Occipital lobe (tissue), 3 donors: ENCODE measurements at places on chromosomes 7 and 10.

DNA sequence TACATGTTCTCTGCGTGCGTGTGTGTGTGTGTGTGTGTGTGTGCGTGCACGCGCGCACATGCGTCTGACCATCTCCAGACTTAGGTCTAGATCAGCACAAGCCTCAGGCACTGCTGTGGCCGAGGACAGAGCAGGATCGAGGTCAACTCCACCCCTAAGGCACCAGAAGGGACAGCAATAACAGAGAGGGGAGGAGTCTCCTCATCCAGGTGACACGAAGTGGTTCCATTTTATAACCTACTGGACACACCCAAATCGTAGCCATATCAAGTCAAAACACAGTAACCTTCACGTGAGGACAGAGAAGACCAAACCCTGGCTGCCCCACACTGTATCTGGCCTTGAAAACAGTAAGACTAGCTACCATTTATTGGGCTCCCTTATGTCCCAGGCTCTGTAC is 224.1 kb downstream of the FGFR2 start:
- no peak for DNase-seq

- no peak for DNase-seq
Observed at GRCh38 chr10:121721257-121721656, 123.0 kb upstream of the FGFR2 start.

DNA sequence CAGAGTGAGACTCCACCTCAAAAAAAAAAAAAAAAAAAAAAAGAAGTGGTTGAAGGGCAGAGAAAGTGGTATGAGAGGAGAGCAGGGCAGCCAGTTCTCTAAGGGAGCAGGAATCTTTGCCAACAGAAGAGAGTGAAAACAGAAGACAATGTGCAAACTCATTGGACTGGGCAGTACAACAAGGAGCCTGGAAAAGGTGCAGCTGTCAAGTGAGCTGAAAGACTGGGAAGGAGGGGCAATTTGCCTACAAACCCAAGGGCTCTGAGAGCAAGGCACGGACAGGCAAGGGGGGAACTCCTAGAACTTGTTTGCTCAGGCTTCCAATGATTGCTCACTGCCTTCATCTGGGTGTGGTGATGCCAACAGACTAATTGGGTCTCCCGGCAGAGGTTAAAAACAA is 9.5 kb downstream of the ACTR1A start:
- no peak for DNase-seq

GRCh38 chr7:103439661-103440060 is 6.3 kb downstream of the SLC26A5 start:
- DNase-seq = no peak

DNA sequence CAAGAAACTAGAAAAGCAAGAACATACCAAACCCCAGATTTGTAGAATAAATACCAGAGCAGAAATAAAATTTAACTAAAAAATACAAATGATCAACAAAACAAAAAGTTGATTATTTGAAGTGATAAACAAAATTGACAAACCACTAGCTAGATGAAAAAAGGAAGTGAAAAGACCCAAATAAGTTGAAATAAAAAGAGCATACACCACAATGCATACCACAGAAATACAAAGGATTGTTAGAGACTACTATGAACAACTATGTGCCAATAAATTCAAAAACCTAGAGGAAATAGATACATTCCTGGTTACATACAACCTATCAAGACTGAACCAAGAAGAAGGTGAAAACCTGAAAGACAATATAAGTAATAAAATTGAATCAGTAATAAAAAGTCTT is 333.4 kb downstream of the SH2D4B start:
- no peak for DNase-seq

GRCh38 chr7:91655656-91656055 is 224.8 kb downstream of the MTERF1 start:
- DNase-seq = no peak

GRCh38 chr7:134685250-134685649 is 38.6 kb downstream of the BPGM start:
- DNase-seq = no peak

DNA sequence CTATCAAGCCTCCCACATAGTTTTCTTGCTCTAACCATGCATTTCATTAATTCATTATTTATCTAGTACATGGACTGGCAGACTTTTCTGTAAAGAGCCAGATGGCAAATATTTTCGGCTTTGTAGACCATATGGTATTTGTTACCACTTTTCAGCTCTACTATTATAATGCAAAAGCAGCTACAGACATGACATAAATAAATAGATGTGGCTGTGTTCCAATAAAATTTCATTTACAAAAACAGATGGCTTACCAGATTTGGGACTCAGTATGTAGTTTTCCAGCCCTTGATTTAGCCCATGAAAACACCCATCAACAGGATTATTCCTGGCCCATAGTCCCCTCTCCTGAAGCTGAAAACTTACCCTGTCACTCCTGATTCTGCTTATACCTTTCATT is 32.1 kb downstream of the PLCE1 start:
- no peak for DNase-seq

DNA sequence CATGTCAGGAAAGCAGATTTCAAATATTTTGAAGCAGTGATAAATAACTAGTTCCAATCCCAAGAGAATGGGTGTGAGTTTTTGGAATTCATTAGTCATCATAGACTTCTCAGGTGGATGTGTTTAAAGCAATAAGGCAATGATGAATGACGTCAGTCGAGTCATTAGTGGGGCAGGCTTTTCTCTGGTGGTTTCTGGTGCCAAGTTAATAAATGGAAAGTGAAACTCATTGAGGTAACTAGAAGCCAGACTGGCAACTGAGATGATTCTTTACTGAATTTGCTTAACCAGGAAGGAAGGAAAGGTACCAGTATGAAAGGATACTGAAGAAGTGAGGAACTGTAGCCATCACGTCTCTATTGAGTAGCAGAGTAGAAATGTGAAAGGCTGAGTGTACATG is 311.0 kb downstream of the GPAM start:
- no peak for DNase-seq

DNA sequence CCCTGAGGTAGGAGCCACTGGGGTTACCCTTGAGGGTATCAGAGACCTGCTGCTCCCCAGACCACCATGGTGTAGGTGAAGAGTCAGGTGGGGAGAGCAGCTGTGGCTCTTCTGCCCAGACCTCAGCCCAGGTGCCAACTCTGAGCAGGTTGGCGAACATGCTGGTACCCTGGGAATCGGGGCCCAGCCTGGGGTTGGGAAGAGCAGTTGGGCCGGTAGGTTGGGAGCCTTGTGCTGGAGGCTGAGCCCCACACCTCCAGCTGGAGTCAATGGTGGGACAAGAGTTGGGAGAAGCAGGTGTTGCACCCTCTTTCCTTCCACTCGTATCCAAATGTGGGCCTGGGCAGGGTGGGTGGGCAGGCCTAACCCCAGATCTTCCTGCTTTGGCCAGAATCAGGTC is 114.5 kb downstream of the CDH23 start:
- DNase-seq = no peak

DNA sequence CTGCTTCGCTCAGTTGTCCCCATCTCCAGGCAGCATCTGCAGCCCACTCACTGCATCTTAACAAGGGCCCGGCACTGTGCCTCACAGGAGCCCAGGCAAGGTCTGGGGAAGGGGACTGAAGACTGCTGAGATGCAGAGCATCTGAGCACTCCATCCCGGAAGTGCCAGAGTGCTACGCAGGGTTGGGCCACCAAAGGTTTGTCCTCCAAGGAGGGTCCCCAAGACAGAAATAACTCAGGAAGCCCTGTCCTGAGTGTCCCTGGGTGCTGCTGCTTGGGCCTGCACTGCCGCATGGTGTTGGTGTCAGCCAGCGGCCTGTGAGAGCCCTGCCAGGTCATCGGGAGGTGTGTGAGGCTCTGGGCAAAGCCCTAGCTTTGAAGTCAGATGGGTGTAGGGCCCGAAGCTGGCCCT is 288.2 kb upstream of the ZMIZ1 start:
- no peak for DNase-seq

DNA sequence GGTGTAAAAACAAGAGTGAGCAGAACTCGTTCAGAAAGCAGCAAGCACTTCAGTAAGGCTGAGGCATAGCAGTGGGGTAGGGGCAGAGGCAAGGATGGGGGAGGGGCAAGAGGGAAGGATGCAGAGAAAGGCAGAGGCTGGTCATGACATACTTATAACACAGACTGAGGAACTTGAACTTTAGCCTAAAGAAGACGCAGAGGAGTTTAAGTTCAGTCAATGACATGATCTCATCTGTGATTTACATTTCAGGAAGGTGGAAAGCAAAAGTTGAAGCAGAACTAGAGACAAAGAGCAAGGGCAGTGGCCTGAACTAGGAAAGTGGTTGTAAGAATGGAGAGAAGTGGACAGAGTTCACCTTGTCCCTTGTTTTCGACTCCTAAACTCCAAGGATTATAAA is 15.8 kb downstream of the MACC1 start:
- no peak for DNase-seq

GRCh38 chr10:31669357-31669756 is 259.3 kb downstream of the ARHGAP12 start:
- DNase-seq = no peak

DNA sequence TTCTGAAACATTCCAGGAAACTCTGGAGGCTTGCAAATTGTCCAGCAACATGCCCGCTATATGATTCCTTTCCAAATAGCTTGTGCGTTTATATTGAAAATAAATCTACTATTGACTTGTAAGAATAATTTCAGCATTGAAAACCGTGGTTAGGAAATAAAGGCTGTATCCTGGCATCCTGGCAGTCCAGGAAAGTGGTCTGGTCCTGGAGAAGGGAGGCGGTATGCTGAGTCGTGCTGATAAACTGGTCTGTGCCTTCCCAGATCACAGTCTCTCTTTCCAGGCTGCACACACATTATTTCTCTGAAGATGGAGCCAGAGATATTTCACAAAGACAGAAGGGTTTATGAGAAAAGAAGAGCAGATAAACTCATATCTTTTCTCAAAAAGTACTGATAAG is 350.1 kb upstream of the COBL start:
- DNase-seq = no peak

DNA sequence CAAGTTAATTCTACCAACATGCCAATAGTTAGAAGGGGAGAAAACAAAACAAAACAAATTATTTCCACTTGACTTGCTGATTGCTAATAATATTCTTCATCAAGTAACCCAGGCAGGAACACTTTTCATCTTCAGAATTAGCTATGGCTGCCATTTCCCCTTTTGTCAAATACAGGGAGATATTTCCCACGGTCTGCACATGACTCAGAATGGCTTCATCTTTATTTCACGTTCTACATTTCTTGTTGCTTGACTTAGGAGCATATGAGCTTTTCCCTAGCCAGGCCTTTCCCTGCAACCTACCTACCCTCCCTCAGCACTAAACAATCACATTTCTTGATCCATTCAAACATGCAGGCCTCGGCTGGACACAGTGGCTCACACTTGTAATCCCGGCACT is 6.5 kb downstream of the CPVL start:
- no peak for DNase-seq

DNA sequence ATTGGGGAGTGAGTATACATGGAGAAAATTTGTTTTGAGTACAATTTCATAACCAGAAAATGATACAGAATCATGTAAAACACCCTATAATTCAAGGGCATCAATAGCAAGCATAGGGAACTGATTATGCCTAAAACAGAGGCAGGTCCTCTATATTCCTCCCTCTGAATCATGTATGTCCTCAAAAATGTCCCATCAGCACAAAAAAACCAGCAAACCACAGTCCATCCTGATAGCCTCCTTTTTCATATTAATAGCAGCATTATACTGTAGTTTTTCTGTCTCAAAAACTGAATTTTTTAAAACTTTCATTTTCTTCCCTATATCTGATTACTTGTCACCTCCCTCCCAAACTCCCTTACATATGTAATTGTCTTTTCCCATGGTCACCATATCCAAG is 1057.3 kb downstream of the CNTNAP2 start:
- no peak for DNase-seq

GRCh38 chr7:27183682-27184336 is 1.2 kb downstream of the HOXA11 start:
- no peak for DNase-seq

DNA sequence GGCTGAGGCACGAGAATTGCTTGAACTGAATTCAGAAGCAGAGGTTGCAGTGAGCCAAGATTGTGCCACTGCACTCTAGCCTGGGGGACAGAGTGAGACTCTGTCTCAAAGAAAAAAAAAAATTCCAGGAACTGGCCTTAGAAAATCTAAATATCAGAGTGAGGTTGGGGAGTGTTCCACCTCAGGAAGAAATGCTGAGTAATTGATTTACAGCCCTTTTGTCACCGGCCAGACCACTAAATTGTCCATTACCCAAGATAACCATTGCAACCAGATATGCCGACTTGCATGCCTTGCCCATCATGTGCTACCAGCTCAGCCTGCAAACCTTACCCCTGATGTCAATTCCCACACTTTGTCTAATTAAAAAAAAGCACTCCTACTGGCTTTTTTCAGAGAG is 42.4 kb downstream of the CRCP start:
- no peak for DNase-seq

DNA sequence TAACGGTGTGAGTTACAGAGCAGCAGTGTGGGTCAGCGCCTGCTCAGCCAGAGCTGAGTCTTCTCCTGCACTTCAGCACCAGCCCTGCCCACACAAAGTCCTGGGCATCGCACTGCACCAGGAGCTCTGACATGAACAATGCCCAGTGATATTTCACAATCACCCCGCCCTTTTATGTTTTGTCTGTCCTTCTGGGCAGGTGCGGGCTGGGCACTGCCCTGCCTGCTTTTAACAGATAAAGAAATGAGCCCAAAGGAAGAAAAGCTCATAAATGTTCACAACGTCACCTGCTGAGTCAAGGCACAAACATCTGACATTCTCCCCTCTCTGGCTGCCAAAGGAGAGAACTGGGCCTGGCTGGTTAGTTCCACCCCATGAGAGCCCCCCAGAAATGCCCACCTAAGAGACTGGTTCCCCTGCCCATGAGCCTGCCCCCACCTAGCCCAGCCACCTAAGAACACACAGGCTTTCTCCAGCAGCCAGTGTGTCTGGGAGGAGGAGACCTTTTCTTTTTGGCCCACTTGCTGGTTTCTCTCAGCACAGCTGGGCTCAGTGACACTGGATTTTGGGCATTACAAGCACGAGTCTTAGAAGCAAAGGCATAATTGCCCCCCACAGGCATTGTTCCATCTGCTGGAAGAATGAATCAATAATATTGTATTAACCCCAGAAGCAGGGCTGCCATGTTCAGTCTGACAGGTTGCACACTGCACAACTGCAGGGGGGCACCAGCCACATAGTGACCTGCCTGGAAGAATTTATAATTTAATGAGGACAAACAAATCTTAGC is 22.3 kb downstream of the CALML3 start:
- DNase-seq = no peak

- DNase-seq = no peak
Observed at GRCh38 chr10:90944749-90945148, 23.9 kb upstream of the ANKRD1 start.

GRCh38 chr7:157845203-157845835 is 508.5 kb downstream of the DNAJB6 start:
- DNase-seq = no peak

DNA sequence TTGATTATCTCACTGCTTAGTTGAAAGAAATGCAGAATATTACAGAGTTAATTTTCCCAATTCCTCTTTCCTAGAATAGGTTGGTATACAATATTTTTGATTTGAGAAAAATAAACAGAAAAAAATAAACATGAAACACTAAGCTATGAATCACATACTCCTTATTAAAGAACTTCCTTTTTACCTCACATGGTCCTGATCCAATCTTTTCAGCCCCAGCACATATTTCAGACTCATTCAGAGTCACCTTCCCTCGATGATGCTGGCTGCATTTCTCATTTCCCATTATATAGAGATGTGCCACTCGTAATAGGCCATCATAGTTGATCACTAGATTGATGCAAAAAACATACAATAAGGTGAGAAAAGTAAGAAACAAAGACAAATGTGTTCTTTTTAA is 64.6 kb downstream of the HGF start:
- no peak for DNase-seq

- DNase-seq = no peak
Observed at GRCh38 chr10:35058686-35059085, 31.5 kb downstream of the CUL2 start.
